ENCODE measurements at places on chromosomes 5 and 9.

GRCh38 chr9:131330814-131331600, 41.5 kb downstream of the PLPP7 start:
- no peak for DNase-seq

GRCh38 chr5:174145821-174146220, 100.3 kb downstream of the NSG2 start:
- DNase-seq = no peak

DNA sequence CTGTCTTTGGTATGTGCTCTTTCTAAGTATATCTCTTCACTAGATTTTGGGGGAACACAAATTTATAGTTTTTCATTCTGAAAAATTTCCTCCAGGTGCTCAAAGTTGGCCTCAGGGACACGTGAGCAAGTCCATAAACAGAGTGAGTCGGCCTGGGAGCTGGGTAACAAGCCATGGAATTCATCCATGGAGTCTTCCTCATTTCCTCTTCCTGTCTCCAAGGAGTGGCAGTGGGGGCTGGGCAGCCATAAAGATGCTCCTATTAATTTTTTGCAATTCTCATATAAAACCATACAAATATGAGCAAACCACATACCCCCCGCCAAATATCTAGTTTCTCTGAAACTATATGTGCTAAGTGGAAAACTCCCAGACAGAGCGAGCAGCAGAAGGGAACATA, 136.6 kb upstream of the OTULINL start:
- DNase-seq = peak; percentile 55

DNA sequence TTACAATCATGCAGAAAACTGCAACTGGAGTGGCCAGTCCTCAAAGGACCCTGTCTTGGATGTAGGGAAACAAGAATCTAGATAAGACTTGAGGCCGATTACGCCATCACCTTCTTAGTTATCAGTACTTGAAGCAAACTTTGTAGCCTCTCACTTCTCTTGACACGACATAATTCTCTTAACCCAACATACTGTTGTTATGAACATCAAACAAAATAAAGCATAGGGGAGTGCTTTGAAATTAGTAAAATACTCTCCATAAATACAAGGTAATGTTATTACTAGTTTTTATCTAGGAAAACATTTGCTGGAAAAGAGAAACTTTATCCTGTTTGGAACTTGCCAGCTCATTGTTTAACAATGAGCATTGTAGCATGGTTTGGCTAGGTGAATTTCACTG, 574.9 kb upstream of the DMAC1 start:
- DNase-seq = no peak

DNA sequence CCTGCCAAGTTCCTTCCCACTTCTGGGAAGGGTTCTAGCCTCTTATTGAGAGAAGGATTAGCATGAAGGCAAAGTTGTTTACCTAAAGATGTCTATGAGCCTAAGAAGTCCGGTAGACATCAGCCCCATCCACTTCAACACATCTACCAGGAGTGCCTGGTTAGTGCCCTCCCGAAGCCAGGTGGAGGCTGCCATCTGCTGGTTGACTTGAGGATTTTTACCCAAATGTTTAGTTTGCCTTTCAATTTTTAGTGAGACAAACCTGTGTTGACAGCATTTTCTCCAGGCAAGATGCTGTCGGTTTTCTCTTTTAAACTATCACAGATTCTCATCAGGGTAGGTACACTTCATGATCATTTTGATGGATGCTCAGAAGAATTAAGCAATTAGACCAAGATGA, 83.6 kb upstream of the TNFSF8 start:
- peak; percentile 83 for DNase-seq

DNA sequence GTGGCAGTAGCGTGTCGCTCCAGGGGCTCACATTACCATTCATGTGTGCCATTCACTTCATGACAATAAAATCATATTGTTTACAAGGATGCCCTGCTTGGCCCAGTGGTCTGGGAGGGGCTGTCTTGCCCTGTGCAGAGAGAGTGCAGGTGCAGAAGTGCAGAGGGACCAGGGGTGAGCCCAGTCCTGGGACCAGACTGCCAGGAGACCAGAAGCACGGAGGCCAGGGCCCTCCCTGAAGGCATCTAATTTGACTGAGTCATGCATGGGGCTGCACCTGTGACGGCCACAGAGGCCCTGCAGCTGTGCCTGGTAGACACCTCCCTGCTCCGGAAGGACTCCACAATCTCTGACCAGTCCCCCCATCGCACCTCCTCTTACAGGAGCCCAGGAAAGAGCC, 164.4 kb upstream of the FOXD4L5 start:
- no peak for DNase-seq

DNA sequence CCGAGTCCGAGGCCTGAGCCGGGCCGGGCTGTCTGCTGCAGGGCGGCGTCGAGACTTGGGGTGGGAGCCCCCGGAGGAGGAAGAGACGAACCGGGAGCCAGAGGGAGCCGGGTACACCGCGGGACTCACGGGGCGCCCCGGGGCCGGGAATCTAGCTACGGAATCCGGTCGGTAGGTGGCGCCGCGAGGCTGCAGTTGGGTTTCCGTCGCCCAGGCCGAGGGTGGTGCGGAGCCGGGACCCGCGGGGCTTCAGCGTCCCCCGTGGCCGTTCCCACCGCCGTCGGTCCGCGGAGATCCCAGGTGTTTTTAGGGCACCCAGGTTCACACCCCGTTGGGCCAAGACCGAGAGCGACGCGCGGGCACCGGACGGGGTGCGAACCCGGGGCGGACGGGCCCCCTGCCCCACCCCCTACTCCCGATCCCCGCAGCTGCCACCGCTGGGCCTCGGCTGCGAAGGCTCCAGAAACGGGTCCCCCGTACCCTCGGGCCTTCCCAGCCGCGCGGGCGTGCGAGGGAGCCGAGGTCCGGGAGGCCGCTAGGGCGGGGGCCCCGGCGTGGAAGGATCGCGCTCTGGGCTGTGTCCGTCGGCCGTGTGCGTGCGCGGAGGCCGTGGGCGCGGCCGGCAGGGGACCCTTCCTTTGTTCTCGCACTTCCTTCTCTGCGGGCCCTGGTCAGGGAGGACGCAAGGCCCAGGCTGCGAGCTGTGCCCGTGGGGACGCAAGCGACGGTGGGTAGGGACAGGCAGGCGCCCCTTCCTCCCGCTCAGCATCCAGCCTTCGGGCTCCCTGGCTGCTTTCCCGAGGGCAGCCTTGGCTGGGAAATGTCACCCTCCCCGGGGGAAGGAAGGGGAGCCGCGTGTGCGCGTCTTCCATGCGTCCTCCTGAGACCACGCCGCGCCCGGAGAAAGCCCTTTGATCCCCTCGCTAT, 146.6 kb downstream of the GAPVD1 start:
- peak; percentile 97 for DNase-seq

DNA sequence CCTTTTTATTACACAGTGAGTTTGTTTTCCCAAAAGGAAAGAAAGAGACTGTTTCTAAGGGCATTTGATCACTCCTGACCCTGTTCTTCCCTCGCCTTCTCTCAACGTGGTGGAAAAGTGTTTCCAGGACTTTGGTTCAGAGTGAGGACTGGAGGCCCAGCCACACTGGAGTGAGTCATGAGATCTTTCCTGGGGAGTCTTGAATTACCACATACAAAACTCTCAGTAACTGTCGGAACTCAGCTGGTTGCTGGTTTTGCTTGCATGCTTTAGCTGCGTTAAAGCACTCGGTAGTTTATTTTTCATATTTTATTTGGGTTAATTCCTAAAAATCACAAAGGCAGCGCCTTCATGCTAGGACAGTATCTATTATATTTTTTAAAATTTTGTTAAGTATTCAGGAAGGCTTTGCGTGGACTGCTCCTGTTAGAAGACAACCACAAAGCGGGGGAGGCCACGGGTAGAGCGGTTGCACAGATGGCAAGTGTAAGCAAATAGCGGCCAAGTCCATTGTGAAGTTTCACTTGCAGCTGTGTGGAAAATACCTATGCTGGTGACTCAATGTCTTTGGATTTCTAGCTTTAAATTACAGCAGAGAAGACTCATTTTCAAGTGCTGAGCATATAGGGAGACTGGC, 77.7 kb downstream of the ARSB start:
- DNase-seq = peak; percentile 37
